ENCODE measurements at places on chromosomes 16 and 17. TPM values are rescaled to one million over a fixed set of nuclear protein-coding genes. Genes with fewer than 3 reads are reported as not detected.

- H3K27me3 ChIP-seq: no peaks in the 10 kb centered on the region
- no peaks in the 10 kb centered on the region for H3K36me3 ChIP-seq
- no peaks in the 10 kb centered on the region for H3K4me1 ChIP-seq
- no peak overlapping the region for H3K4me3 ChIP-seq
- H3K27ac ChIP-seq: no peak overlapping the region
These were observed 187.9 kb downstream of the KCNJ2 start for GRCh38 chr17:70357190-70357589.

GRCh38 chr16:74606521-74607309 is at the start of gene GLG1:
Gene GLG1, minus strand, starts transcription at chr16:74607114. Its CDS starts 20 bp downstream, at chr16:74607094.
- H3K27ac ChIP-seq: peak within 1 kb of the TSS; percentile 89
- no peaks in the 10 kb centered on the region for H3K27me3 ChIP-seq
- peak; percentile 95 for DNase-seq
- no peaks in the 10 kb centered on the region for H3K36me3 ChIP-seq

Gene PPL
- total RNA-seq: 24.2 TPM

- peak overlapping the region; percentile 29 for H3K4me3 ChIP-seq
- DNase-seq: peak; percentile 97
- H3K36me3 ChIP-seq: peaks cover 2% of the 10 kb centered on the region
- no peaks in the 10 kb centered on the region for H3K27me3 ChIP-seq
- H3K27ac ChIP-seq: peak overlapping the region; percentile 2
- peaks cover 11% of the 10 kb centered on the region for H3K4me1 ChIP-seq
These were observed 3.7 kb upstream of the CDK3 start for GRCh38 chr17:75996665-75997590.

Gene TBC1D3G
- not detected for total RNA-seq

DNA sequence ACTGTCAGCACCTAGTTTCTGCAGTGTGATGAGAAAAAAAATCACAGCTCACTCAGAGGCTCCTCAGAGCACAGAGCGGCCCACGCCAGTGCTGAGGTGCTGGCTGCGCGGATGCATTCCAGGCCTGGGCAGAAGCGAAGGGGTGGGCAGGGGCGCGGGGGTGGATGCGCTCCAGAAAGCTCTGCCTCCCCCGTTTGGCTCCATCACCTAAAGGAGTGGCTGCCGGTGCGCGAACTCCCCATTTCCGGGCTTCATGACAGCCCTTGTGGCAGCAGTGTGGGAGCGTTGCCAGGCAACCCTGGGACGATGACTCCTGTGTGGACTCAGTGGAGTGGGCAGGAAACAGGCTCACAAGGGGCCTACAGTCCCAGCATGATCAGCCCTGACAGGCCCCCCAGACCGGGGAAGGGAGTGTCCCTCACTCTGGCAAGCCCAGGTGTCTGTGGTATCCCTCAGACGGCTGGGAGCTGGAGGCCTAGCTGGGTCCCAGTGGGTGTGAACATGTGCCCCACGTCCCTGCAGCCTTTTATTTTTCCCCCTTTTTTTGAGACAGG is 32.8 kb upstream of the NUDT16L1 start:
- no peaks in the 10 kb centered on the region for H3K27me3 ChIP-seq
- peak; percentile 98 for DNase-seq
- H3K27ac ChIP-seq: peak overlapping the region; percentile 48
- no peak overlapping the region for H3K4me3 ChIP-seq

Data from osteoblast (primary cell).